ENCODE measurements at places on chromosomes 2 and 18. TPM values are rescaled to one million over a fixed set of nuclear protein-coding genes. Genes with fewer than 3 reads are reported as not detected.

The PLCL1 gene
- 0.87 TPM for total RNA-seq

GRCh38 chr2:64727013-64727767, 73.5 kb upstream of the SERTAD2 start:
- peak; percentile 77 for ATAC-seq

- ATAC-seq = no peak
Measured at GRCh38 chr2:127561371-127561770, 25.9 kb downstream of the MYO7B start.

DNA sequence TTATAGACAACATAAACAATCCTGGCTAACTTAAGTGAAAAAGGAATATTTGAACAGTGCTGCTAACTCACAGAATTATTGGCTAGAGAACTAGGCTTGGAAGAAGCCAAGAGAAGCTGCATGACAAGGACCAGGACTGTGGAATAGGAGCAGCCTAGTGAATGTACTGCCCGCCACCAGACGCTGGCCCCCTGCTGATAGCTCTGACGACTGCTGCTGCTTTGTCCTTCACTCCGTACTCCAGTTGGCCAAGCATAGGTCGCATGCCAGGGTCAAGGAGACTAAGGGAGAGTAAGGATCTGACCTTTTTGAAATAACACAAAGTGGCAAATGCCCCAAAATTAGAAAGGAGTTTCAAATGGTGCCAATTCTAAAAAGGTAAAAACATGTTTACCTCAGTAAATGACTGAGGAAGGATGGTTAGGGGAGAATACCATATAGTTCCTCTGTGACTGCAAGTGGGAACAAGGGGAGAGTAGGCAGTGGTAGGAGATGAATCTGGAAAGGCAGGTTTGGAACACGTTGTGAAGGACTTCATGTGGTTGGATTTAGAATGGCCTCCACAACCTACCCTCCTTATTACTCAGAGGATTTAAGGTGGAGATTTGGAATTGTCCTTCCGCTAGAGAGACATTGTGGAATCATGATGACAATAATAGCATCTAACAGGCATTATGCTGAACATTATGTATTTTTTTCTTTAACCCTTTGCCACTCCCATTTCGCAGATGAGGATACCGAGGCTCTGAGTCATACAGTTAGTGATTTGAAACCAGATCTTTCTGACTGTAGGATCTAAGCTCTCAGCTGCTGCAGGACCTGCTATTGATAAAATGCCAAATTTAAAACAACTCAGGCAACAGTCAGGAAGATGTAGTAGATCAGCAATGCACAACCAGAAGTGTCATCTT, 19.5 kb downstream of the STRADB start:
- no peak for ATAC-seq

The ASB18 gene
- not detected for total RNA-seq
